ENCODE measurements at places on chromosomes 11 and 22. TPM values are rescaled to one million over a fixed set of nuclear protein-coding genes. Genes with fewer than 3 reads are reported as not detected.

Gene SCO2
- 1.1 TPM for total RNA-seq

GRCh38 chr22:30569674-30570202 lies 4.7 kb downstream of the GAL3ST1 start:
- ATAC-seq, result no peak

DNA sequence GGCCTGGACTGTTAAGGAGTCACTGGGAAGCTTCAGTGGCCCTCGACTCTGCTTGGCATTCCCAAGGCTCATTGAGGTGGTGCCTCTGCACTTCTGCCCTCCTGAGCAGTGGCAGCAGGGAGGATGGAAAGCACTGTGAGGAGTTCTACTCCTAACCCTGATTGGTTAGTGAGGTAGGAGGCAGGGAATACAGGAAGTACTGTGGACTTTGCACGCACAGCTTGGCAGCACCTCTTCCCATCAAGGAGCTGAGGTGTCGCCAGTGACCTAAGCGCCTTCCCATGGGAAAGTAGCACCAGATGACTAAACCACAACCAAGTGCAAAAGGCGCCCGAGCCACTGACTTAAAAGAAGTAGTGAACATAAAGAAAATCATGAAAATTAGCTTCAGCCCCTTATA lies 152.5 kb upstream of the CADM1 start:
- no peak for ATAC-seq

Gene DMC1
- 0.15 TPM for total RNA-seq

Gene CASP5
- not detected for total RNA-seq

Gene PIH1D2
- 4.0 TPM for total RNA-seq

- ATAC-seq, result peak; percentile 1
These were observed 22.1 kb upstream of the BDNF start for GRCh38 chr11:27722117-27722952.

Gene NUP98
- 115 TPM for total RNA-seq
